ENCODE measurements at places on chromosomes 4 and X.
A peak's percentile ranks its signal among the peaks of the same experiment; 100 is the strongest.

DNA sequence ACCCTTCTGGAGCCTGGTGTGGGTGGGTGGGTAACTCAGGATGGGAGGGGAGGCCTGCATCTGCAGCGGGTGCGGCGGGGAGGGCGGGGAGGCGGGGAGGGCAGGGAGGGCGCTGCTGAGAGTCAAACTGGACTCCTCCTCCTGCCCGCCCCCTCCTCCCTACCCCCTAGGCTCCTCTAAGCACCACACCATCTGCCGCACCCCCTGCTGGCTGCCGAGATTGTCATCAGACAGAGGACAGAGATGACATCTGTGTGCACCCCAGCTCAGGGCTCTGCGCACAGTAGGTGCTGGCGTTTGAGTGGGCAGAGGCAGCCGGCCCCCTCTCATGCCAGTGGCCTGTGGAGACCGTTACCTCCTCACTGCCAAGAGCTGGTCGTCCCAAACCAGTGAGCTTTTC, 10.6 kb upstream of the HMX1 start:
- no peak for DNase-seq

- no peak for DNase-seq
These were observed 134.9 kb downstream of the SMIM20 start for GRCh38 chr4:26048950-26049349.

GRCh38 chr4:183533698-183534097, 28.8 kb downstream of the ING2 start:
- DNase-seq, result no peak

GRCh38 chrX:130741584-130741983, 161.4 kb downstream of the ENOX2 start:
- DNase-seq, result no peak

DNA sequence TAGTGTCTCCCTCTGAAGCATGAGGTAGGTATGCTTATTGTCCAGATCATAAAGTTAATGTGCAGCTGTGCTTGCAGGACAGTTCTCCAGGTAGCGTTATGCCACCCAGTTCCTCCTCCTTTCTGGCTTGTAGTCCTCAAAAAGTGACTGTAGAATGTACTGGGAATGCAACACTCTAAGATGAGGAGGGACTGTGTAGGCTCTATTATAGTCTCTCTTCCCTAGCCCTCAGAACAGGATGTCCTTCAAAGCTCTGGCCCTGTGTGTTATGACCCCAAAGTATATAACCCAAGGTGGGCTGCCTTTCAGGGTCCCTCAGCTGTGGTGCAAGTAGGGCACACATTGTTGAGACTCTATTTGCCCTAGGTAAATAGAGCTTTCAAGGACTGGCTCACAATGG, 20.8 kb upstream of the MANBA start:
- no peak for DNase-seq

DNA sequence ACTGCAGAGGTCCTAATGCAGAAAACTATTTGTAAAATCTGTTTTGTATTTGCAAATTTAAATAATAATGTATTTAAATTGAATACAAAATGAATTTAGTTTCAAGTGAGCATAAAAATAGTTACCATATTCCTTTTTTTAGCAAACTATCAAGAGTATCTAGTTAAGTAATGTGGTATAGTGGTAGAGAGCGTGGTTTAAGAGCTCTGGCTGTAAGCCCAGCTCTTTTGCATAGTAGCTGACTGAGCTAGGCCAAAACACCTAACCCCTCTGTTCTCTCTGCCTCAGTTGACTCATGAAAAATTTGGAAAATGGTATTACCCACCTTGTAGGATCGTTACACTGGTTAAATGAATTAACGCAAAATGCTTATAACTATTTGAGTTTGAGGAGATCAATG, 18.1 kb upstream of the ADAD1 start:
- DNase-seq, result no peak

DNA sequence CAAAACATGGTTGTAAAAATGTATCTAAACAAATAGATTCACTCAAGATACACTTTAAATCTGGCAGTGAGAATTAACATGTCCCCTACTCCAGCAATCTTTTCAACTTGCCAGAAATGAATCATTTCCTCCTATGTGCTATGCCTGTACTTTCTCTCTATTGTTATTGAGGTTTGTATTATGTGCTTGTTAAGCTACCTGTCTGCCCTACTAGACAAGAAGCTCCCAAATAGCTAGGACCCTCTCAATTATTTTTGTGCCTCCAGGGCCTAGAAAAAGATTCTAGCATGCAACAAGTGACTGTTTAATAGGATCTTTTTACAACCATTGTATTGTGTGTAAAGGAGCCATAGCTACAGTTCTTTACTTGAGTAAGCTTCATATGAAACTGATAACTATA, 3.5 kb upstream of the SAP30 start:
- DNase-seq, result no peak

DNA sequence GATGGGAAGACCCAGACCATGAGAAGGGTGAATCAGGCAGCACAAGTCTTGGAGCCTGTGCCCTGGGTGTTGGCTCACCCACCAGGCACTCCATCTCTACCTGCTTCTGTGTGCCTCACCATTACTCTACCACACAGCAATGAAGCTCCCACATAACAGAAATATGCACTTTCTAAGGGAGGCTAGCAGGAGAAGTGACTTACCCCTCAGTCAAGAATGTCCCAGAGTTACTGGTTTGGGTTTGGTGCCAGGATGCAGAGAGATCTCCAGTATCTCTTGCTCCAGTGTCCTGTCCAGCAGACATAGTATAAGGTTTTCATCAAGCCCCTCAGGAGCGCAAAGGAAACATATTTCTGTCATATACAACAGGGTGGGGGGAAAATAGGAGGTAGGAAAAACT, 11.3 kb upstream of the RAB40A start:
- DNase-seq, result no peak

DNA sequence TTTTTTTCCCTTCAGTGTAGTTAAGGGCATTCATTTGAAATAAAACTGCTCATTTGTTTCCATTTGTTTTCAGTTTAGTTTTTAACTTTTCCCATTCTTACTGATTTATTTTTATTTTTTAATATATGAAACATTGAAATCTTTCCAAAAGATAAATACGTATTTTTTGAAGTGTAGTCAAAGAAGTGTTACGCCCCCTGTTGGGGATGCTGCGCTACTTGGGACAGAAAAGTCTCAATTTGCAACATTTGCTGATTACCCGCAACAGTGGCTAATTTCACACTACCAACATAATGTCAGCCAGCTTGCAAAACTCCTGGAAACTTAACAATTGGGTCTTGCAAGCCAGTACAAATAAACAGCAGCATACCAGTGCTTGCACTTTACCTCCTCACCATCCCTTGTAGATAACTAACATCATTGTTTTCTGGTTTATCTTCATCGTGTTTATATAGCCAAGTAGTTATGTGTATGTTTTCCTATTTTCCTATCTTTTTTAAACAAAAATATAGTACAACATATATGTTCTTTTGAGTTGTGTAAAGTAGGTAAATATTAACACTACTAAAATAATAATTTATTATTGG, 158.6 kb downstream of the STPG2 start:
- peak; percentile 24 for DNase-seq

GRCh38 chrX:110276778-110277177, 41.1 kb downstream of the AMMECR1 start:
- no peak for DNase-seq

- DNase-seq, result peak; percentile 41
These were observed 600 bp downstream of the BEX4 start for GRCh38 chrX:103215425-103215991.

Data from stimulated activated CD8-positive, alpha-beta memory T cell treated with anti-CD3 and anti-CD28 coated beads, Interleukin-4, amount 100 ng/mL, for 48 hours (primary cell).